Right lobe of liver (tissue), 6 donors: ENCODE measurements at places on chromosomes 7 and 10. TPM values are rescaled to one million over a fixed set of nuclear protein-coding genes. Genes with fewer than 3 reads are reported as not detected.

Gene EBF3
- not detected for total RNA-seq

DNA sequence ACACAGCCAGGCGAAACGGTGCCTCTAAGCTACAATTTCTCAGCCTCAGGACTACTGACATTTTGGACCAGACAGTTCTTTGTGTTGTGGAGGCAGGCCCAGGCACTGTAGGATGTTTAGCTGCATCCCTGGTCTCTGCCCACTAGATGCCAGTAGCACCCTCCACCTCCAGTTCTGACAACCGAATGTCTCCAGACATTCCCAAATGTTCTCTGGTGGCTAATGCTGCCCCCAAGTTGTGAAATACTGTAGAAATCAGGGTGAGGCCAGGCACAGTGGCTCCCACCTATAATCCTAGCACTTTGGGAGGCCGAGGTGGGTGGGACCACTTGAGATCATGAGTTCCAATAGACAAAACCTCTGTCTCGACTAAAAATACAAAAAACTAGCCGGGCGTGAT lies 18.2 kb downstream of the HNRNPF start:
- DNase-seq, result no peak
- H3K27me3 ChIP-seq, result no peaks in the 10 kb centered on the region
- peaks cover 36% of the 10 kb centered on the region for H3K36me3 ChIP-seq
- no peak overlapping the region for H3K27ac ChIP-seq
- H3K4me1 ChIP-seq, result peaks cover 20% of the 10 kb centered on the region
- H3K4me3 ChIP-seq, result no peak overlapping the region

GRCh38 chr7:33233659-33234058 lies 104.3 kb downstream of the BBS9 start:
- H3K4me3 ChIP-seq, result no peak overlapping the region
- H3K4me1 ChIP-seq, result no peaks in the 10 kb centered on the region
- no peaks in the 10 kb centered on the region for H3K36me3 ChIP-seq
- no peak for DNase-seq
- no peak overlapping the region for H3K27ac ChIP-seq

- H3K4me3 ChIP-seq, result no peak overlapping the region
- no peak overlapping the region for H3K27ac ChIP-seq
- H3K36me3 ChIP-seq, result no peaks in the 10 kb centered on the region
- no peak for DNase-seq
These were observed 3.5 kb upstream of the SLC35B4 start for GRCh38 chr7:134320201-134320600.

- H3K27me3 ChIP-seq, result no peaks in the 10 kb centered on the region
- no peaks in the 10 kb centered on the region for H3K4me1 ChIP-seq
- DNase-seq, result no peak
- no peak overlapping the region for H3K4me3 ChIP-seq
- no peak overlapping the region for H3K27ac ChIP-seq
- H3K36me3 ChIP-seq, result no peaks in the 10 kb centered on the region
These were observed 311.9 kb upstream of the POT1 start for GRCh38 chr7:125241548-125241947.

DNA sequence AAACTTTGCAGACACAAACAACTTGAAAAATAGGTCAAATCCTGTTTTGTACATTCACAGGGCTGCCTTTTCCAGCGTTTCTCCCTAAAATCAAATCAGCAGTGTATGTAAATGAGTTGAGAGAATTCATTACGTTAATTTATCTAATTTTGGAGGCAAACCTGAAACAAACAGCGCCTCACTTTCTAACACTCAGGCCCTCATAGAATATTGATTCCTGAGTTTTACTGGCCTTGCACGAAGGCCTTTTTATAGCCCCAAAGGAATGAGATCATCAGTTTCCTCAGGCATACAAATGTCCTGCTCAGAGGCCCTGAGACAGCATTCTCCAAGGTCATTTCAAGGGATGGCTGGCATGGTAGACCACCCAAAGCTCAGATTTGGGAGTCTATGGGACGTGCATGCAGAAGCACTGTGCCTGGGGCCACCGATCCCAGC lies 131.7 kb upstream of the CHST15 start:
- no peak overlapping the region for H3K27ac ChIP-seq
- no peak overlapping the region for H3K4me3 ChIP-seq
- no peaks in the 10 kb centered on the region for H3K4me1 ChIP-seq

DNA sequence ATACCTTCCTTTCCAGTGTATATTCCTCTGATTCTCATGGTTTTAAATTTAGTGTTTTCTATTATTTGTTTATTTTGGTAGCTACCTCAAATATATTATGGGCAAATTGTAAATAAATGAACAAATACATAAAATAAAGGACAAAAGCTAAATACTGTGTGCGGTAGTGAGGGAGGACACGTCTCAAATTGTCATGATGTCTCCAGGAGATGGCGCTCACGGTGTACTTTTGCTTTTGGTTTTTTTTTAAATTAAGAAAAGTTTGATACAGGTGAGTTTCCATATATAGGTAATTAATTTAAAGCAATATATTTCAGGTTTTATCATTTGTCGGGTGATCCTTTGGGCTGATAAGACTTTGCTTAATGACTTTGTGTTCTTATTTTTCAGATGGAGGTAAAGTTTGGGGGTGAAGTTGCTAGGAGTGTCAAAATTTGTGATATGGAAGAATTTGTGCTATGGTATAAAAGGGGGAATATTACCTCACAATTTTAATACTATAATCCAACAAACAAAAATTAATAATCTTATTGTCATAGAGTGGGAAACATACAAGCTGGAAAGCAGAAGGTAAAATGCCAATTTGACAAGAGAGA lies 68.4 kb upstream of the TMEM229A start:
- H3K36me3 ChIP-seq, result no peaks in the 10 kb centered on the region
- DNase-seq, result no peak
- no peaks in the 10 kb centered on the region for H3K27me3 ChIP-seq
- no peak overlapping the region for H3K4me3 ChIP-seq
- H3K4me1 ChIP-seq, result no peaks in the 10 kb centered on the region
